HFFc6 (cell line): ENCODE measurements at places on chromosomes 4 and X.

- no peak overlapping the region for H3K27ac ChIP-seq
- DNase-seq = no peak
- no peaks in the 10 kb centered on the region for H3K27me3 ChIP-seq
- peaks cover 51% of the 10 kb centered on the region for H3K36me3 ChIP-seq
- H3K4me1 ChIP-seq = no peaks in the 10 kb centered on the region
- H3K4me3 ChIP-seq = no peak overlapping the region
Observed at GRCh38 chr4:67616478-67616877, 58.0 kb downstream of the STAP1 start.

DNA sequence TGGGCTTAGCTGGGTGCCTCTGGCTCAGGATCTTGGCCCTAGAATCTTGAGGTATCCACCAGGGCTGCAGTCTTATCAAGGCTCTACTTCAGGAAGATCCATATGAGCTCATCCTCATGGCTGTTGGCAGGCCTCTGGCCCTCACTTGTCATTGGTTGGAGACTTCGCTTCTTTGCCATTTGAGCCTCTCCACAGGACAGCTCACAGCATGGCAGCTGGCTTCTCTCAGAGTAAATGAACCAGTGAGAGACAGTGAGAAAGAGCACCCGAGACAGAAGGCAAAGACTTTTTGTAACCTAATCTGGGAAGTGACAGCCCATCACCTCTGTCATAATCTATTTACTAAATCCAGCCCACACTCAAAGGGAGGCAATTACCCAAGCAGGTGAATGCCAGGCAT is 236.8 kb downstream of the GPAT3 start:
- no peak overlapping the region for H3K4me3 ChIP-seq
- H3K36me3 ChIP-seq = no peaks in the 10 kb centered on the region
- no peak for DNase-seq
- H3K27ac ChIP-seq = no peak overlapping the region
- H3K27me3 ChIP-seq = peaks cover 4% of the 10 kb centered on the region; the same call in 1 of the 2 replicates

DNA sequence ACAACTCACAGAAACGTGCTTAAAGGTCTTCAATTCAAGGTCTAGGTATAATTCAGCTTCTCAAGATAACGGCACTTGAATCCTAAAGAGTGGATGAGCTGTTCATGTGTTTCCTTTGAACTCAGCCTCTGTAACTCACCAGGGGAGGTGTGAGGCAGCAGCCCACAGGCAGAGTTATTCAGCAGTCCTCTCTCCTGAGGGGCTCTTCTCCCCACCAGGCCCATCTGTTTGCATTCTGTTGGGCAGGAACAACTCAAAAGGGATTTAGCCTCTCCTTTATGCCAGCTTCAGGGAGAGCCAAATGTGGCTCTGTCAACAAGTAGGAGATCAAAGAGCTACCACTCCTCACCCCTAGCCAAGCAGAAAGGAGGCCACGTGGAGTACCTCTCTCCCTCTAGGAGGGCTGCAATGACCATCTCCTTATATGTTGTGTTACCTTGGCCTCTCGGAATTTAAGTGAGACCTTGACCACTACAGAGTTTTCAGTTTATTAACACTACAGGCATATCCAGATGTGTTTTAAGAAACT is 151.2 kb downstream of the SPATA18 start:
- no peaks in the 10 kb centered on the region; the same call in 1 of the 2 replicates for H3K4me1 ChIP-seq
- H3K36me3 ChIP-seq = no peaks in the 10 kb centered on the region
- peaks cover 2% of the 10 kb centered on the region; the same call in 1 of the 2 replicates for H3K27me3 ChIP-seq
- H3K27ac ChIP-seq = no peak overlapping the region

DNA sequence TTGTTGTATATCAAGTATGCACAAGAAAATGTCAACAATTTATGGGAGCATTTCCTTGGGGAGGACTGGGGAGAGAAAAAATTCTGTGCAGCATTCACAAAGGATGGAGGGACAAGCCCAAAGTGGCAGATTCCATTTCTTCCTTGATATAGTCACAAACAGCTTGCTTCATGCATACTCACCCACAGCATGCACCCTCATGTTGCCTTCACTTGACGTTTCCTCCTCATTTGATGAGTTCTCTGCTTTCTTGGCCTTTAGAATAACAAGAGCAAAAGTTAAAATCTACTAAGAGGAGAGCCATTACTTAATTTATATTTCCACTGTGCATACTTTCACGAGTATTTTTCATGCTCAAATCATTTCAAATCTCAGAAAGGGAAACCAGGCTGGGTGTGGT is 37.7 kb downstream of the SPARCL1 start:
- peaks cover 8% of the 10 kb centered on the region; the same call in 1 of the 2 replicates for H3K4me1 ChIP-seq
- DNase-seq = no peak
- H3K27ac ChIP-seq = no peak overlapping the region
- H3K27me3 ChIP-seq = no peaks in the 10 kb centered on the region
- H3K36me3 ChIP-seq = peaks cover 12% of the 10 kb centered on the region; the same call in 1 of the 2 replicates

- H3K4me3 ChIP-seq = no peak overlapping the region
- no peaks in the 10 kb centered on the region for H3K27me3 ChIP-seq
- no peaks in the 10 kb centered on the region for H3K4me1 ChIP-seq
- H3K36me3 ChIP-seq = no peaks in the 10 kb centered on the region
- no peak for DNase-seq
Observed at GRCh38 chr4:69800599-69800998, 40.2 kb upstream of the SULT1B1 start.

DNA sequence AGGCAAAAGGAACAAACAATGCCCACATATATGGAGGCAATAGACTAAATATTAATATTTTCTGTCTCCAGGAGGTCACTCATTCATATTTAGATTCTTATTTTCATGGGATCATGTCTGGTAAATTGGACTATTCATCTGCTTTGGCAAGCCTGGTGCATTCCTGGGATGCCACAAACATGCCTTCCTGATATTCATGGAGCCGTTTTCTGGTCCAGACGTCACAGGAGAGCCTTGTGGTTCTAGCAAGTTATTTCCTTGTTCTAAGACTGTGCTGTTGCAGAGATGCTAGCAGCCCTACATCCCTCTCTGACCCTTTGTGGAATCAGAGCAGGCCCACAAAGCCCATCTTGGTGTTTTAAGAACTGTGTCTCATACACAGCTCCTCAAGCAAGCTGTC is 16.1 kb upstream of the EXOSC9 start:
- no peaks in the 10 kb centered on the region; the same call in 1 of the 2 replicates for H3K27me3 ChIP-seq
- H3K4me1 ChIP-seq = peaks cover 67% of the 10 kb centered on the region
- DNase-seq = peak; percentile 93
- H3K36me3 ChIP-seq = peaks cover 23% of the 10 kb centered on the region
- H3K27ac ChIP-seq = peak overlapping the region; percentile 98
- H3K4me3 ChIP-seq = peak overlapping the region; percentile 69

GRCh38 chrX:16312761-16313623 is 145.7 kb downstream of the MAGEB17 start:
- H3K27me3 ChIP-seq = peaks cover 2% of the 10 kb centered on the region
- H3K36me3 ChIP-seq = no peaks in the 10 kb centered on the region
- DNase-seq = no peak

DNA sequence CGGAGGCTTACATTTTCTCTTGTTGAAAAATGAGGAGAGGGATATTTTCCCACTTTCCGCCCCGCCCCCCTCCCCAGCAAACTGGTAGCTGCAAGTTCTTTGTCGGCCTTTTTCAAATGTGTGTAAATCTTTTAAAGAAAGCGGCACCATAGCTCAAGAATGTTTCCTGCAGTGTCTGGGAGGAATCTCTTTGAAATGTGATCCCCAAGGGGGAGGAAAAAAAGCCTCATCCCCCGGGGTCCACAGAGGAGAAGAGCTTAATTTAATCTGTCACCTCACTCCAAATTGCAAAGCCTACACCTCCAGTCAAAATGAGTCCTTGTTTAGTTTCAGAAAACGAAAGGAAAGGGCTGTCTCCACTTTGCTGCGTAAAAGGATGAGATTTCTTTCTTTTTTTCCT is 34.8 kb downstream of the ASMT start:
- H3K4me1 ChIP-seq = no peaks in the 10 kb centered on the region
- H3K36me3 ChIP-seq = peaks cover 11% of the 10 kb centered on the region
- DNase-seq = no peak
- peak overlapping the region; percentile 61 for H3K4me3 ChIP-seq

GRCh38 chr4:20252656-20253282 is 1.1 kb downstream of the SLIT2 start:
- peak overlapping the region; percentile 99 for H3K4me3 ChIP-seq
- peak; percentile 30 for DNase-seq
- peaks cover 43% of the 10 kb centered on the region for H3K36me3 ChIP-seq
- peak overlapping the region; percentile 91 for H3K27ac ChIP-seq
- H3K4me1 ChIP-seq = peaks cover 63% of the 10 kb centered on the region

- H3K4me3 ChIP-seq = no peak overlapping the region
- H3K36me3 ChIP-seq = no peaks in the 10 kb centered on the region
- peaks cover 5% of the 10 kb centered on the region for H3K27me3 ChIP-seq
- no peak for DNase-seq
- H3K4me1 ChIP-seq = peaks cover 6% of the 10 kb centered on the region; the same call in 1 of the 2 replicates
Observed at GRCh38 chrX:1676866-1677265, 62.0 kb downstream of the ASMT start.

- no peak overlapping the region for H3K27ac ChIP-seq
- peaks cover 16% of the 10 kb centered on the region for H3K4me1 ChIP-seq
- H3K27me3 ChIP-seq = peaks cover 10% of the 10 kb centered on the region
- H3K36me3 ChIP-seq = no peaks in the 10 kb centered on the region
- H3K4me3 ChIP-seq = no peak overlapping the region
Observed at GRCh38 chr4:159079074-159079473, 23.8 kb upstream of the RAPGEF2 start.

GRCh38 chr4:162565730-162566129 is 401.9 kb upstream of the FSTL5 start:
- H3K4me1 ChIP-seq = no peaks in the 10 kb centered on the region
- H3K27me3 ChIP-seq = peaks cover 1% of the 10 kb centered on the region; the same call in 1 of the 2 replicates
- H3K36me3 ChIP-seq = no peaks in the 10 kb centered on the region
- H3K4me3 ChIP-seq = no peak overlapping the region
- no peak overlapping the region for H3K27ac ChIP-seq

GRCh38 chr4:46550471-46550870 is 160.5 kb upstream of the GABRA2 start:
- no peaks in the 10 kb centered on the region for H3K27me3 ChIP-seq
- H3K36me3 ChIP-seq = no peaks in the 10 kb centered on the region
- no peak overlapping the region for H3K27ac ChIP-seq
- H3K4me1 ChIP-seq = no peaks in the 10 kb centered on the region

- H3K36me3 ChIP-seq = no peaks in the 10 kb centered on the region
- DNase-seq = no peak
- no peaks in the 10 kb centered on the region for H3K27me3 ChIP-seq
- H3K4me3 ChIP-seq = no peak overlapping the region
- H3K4me1 ChIP-seq = no peaks in the 10 kb centered on the region
Observed at GRCh38 chrX:17960891-17961290, 99.8 kb upstream of the RAI2 start.

- peaks cover 42% of the 10 kb centered on the region for H3K4me1 ChIP-seq
- H3K27me3 ChIP-seq = 0 out of 2 replicates have a peak, but pooled peaks cover 3% of the 10 kb centered on the region
- H3K4me3 ChIP-seq = no peak overlapping the region
- no peak for DNase-seq
Observed at GRCh38 chr4:98662626-98663225, 4.3 kb upstream of the TSPAN5 start.

DNA sequence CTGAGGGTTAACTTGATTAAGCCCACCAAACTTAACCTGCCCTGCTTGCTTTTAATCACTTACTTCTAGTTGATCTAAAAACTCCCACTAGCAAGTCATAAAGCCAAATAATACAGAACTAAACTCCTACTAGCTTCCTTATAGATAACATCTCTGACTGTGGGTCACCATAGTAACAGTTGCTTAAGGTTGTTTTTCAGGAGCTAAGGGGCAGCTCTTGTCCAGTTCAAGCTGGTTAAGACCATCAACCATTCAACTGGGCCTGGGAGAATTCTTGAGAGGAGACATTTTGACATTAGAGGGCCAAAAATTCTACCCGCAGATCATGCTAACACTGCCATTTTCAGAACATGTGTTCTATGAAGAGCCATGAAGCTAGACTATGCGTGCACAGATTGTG is 67.0 kb downstream of the UCHL1 start:
- no peak overlapping the region for H3K4me3 ChIP-seq
- DNase-seq = peak; percentile 3
- H3K4me1 ChIP-seq = peaks cover 45% of the 10 kb centered on the region
- peak overlapping the region; percentile 44; the same call in 1 of the 2 replicates for H3K27ac ChIP-seq
- H3K27me3 ChIP-seq = peaks cover 20% of the 10 kb centered on the region
- H3K36me3 ChIP-seq = no peaks in the 10 kb centered on the region; the same call in 1 of the 2 replicates

DNA sequence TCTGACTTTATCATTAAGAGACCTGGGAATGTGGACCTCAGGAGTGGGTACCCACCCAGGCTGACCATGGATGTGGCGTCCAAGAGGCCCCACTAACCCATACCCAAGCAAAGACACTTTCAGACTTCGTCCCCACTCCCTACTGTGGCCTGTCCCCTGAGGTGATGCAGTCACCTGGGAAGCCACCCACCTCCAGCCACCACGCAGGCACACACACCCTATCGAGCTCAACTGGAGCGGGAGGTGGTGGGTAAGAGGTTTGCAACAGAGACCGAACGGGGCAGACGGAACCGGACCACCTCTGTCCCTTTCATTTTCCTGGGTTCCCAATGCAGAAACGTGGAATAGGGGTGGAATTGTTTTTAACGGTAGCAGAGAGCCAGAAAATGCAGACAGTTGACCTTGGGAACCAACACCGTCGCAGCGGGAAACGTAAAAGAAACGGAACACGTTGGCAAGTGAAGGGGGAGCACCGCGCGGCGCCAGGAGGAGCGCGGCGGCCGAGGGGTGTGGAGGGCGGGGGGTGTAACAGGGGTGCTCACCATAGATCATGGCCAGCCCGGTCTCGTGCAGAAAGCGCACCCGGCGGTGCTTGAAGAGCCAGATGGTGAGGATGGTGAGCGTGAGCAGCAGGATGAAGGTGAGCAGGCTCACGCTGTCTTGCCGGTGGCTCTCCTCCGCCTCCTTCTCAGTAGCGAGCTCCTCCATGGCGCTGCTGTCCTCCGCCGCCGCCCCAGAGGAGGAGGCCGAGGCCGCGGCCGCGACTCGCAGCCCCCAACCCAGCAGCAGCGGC is 559 bp downstream of the SLC9A7 start:
- no peaks in the 10 kb centered on the region for H3K27me3 ChIP-seq
- DNase-seq = no peak
- H3K4me3 ChIP-seq = peak overlapping the region; percentile 94
- H3K4me1 ChIP-seq = peaks cover 42% of the 10 kb centered on the region
- peak overlapping the region; percentile 59 for H3K27ac ChIP-seq
- H3K36me3 ChIP-seq = peaks cover 4% of the 10 kb centered on the region; the same call in 1 of the 2 replicates

- H3K27ac ChIP-seq = no peak overlapping the region
- H3K4me1 ChIP-seq = no peaks in the 10 kb centered on the region
- H3K4me3 ChIP-seq = no peak overlapping the region
- H3K27me3 ChIP-seq = no peaks in the 10 kb centered on the region
- H3K36me3 ChIP-seq = no peaks in the 10 kb centered on the region
- DNase-seq = no peak
Observed at GRCh38 chr4:32148111-32148666, 1428.0 kb downstream of the PCDH7 start.

GRCh38 chr4:129261584-129261983 is 165.6 kb downstream of the C4orf33 start:
- no peaks in the 10 kb centered on the region for H3K36me3 ChIP-seq
- no peak overlapping the region for H3K4me3 ChIP-seq
- no peak overlapping the region for H3K27ac ChIP-seq
- H3K27me3 ChIP-seq = no peaks in the 10 kb centered on the region; the same call in 1 of the 2 replicates

DNA sequence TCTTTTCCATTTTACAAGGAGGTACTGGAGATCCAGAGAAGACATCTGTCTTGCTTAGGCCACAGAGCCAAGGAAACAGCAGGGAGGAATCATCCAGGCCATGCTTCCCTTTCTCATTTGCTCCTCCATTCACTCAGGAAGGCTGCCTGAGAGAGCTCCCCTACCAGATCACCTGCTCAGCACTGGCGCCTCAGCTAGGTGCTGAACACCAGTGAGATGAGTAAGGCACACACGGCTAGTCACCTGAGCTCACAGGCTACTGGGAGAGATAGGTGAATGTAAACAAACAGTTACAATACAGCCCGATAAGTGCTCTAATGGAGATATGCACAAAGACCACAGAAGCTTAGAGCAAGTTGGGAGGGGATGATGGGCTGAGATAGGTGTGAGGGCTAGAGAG is 149.8 kb upstream of the ARHGEF9 start:
- H3K36me3 ChIP-seq = no peaks in the 10 kb centered on the region
- H3K4me1 ChIP-seq = peaks cover 6% of the 10 kb centered on the region
- DNase-seq = no peak
- peaks cover 6% of the 10 kb centered on the region for H3K27me3 ChIP-seq
- no peak overlapping the region for H3K27ac ChIP-seq
